Spinal cord (tissue), 10 donors: ENCODE measurements at places on chromosomes 16 and 17. TPM values are rescaled to one million over a fixed set of nuclear protein-coding genes. Genes with fewer than 3 reads are reported as not detected.

LITAFD gene
- total RNA-seq = not detected

KCNG4 gene
- 0.30 TPM for total RNA-seq

DNA sequence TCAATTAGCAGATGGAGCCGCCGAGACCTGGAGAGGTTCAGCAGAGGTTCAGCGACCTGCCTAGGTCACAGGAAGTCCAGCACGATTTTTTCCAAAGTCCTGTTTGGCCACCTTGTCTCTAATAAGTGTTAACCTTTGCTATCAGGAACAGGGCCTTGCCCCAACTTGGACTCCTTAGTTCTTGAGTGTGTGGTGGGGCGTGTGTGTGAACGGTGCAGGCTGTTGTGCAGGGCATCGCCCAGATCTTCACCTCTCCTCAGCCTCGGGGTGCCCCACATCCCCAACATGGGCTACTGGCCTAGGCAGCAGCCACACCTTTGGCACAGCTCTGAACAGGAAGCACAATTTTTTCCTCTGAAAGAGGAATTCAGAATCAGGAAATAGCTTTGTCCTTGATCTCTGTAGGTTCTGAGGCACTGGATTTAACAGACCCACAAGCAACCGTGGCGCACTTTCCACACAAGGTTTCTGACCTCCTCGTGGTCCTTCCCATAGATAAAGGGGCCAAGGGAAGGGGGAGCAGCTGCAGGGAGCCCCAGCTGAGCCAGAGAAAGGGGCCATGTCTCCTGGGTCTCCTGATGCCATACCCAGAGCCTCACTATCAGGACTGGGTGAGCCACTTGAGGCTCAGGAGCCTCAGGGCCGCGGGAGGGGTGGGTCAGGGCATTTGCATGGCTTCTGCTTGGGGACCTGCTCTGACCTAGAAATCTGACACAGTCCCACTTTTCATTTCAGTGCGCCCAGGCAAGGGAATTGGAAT, 10.4 kb downstream of the MPRIP start:
- H3K4me1 ChIP-seq = peaks cover 50% of the 10 kb centered on the region
- H3K4me3 ChIP-seq = no peak overlapping the region
- no peaks in the 10 kb centered on the region for H3K27me3 ChIP-seq
- no peak for DNase-seq
- H3K36me3 ChIP-seq = peaks cover 23% of the 10 kb centered on the region

DNA sequence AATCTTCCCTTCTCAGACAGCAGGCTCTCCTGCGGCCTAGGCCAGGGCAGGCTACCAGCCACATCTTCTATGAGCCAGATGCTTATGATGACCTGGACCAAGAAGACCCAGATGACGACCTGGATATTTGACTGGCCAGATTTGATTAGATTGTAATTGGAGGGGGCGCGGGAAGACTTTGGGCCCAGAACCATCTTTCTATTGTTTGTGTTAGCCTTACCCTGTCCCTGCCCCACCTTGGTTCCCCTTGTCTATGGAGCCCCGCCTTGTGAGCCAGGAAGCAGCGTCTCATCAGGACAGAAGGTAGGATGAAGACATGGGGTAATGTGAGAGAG, 2.8 kb downstream of the CLDN7 start:
- H3K4me3 ChIP-seq = no peak overlapping the region
- H3K27me3 ChIP-seq = peaks cover 45% of the 10 kb centered on the region
- H3K27ac ChIP-seq = no peak overlapping the region

DNA sequence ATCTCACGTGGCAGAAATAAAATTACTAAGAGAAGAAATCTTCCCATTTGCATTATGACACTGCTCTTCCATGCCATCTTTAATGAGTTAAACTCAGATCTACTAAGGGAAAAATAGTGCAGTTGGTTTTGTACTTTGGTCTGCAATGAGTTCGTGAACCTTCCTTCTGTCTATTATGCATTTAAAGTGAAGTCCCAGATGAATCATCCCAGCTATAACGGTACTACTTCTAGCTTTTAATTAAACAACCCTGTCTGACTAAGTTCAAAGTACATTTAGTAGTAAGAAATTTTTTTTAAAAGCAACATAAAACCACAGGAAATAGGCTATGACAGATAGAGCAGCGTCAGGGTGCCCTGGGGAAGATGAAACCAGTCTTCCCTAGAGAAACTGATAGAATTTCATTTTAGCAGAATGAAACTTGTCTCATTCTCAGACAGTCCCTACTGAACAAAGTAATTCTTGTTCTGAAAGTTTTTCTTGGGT, 1.8 kb downstream of the TMIGD1 start:
- no peaks in the 10 kb centered on the region for H3K27me3 ChIP-seq
- H3K4me1 ChIP-seq = no peaks in the 10 kb centered on the region
- DNase-seq = no peak
- H3K4me3 ChIP-seq = no peak overlapping the region
- H3K27ac ChIP-seq = no peak overlapping the region
